ENCODE measurements at places on chromosomes 16 and 17. TPM values are rescaled to one million over a fixed set of nuclear protein-coding genes. Genes with fewer than 3 reads are reported as not detected.

GRCh38 chr17:81332914-81333528 is 37.9 kb upstream of the SLC38A10 start:
- no peak overlapping the region for H3K27ac ChIP-seq
- H3K27me3 ChIP-seq, result peaks cover 4% of the 10 kb centered on the region
- no peaks in the 10 kb centered on the region for H3K36me3 ChIP-seq
- no peak overlapping the region for H3K4me3 ChIP-seq
- peaks cover 37% of the 10 kb centered on the region for H3K4me1 ChIP-seq

DNA sequence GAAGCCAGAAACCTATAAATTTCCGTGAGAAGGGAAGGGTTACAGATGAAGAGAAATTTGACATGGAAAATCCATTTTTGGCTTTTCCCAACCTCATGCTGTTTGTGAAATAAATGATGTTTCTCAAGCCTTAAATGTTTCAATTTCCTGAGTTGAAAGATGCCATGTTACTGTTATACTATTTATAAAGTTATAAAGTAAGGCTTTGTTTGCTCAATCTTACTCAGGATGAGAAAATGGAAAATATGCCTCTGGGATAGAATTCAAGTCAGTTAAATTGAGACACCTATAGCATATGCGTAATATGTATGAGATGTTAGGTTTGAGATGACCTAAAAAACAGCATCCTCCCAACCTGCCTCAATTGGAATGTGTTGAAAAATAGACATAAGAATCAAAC is 19.9 kb upstream of the FAM20A start:
- no peak for DNase-seq
- no peaks in the 10 kb centered on the region for H3K36me3 ChIP-seq
- H3K27ac ChIP-seq, result no peak overlapping the region
- H3K27me3 ChIP-seq, result no peaks in the 10 kb centered on the region
- no peaks in the 10 kb centered on the region for H3K4me1 ChIP-seq
- no peak overlapping the region for H3K4me3 ChIP-seq

- peaks cover 38% of the 10 kb centered on the region for H3K4me1 ChIP-seq
- no peaks in the 10 kb centered on the region for H3K36me3 ChIP-seq
- H3K27me3 ChIP-seq, result peaks cover under 1% of the 10 kb centered on the region
- H3K27ac ChIP-seq, result peak overlapping the region; percentile 93
- no peak overlapping the region for H3K4me3 ChIP-seq
- DNase-seq, result no peak
These were observed 41.2 kb upstream of the NDRG4 start for GRCh38 chr16:58458606-58459343.

DNA sequence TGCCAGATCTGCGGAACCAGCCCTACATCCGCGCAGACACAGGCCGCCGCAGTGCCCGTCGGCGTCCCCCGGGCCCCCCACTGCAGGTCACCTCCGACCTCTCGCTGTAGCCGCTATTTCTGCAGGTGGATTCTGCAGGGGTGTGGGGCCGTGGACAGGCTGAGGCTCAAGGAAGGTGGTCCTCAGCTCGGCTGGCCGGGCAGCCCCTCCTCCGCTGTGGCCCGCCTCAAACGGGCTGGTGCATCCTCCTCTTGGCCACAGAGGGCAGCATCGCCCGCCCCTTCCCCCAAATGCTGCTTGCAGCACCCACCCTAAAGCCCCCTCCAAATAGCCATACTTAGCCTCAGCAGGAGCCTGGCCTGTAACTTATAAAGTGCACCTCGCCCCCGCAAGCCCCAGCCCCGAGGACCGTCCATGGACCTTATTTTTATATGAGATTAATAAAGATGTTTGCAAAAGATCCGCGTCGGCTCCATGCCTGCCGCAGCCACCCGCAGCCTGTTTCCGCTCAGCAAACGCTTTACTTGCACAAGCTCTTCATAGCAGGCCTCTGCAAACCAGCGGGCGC is 14.9 kb downstream of the SPATA32 start:
- peaks cover 22% of the 10 kb centered on the region for H3K36me3 ChIP-seq
- H3K4me1 ChIP-seq, result peaks cover 22% of the 10 kb centered on the region

DNA sequence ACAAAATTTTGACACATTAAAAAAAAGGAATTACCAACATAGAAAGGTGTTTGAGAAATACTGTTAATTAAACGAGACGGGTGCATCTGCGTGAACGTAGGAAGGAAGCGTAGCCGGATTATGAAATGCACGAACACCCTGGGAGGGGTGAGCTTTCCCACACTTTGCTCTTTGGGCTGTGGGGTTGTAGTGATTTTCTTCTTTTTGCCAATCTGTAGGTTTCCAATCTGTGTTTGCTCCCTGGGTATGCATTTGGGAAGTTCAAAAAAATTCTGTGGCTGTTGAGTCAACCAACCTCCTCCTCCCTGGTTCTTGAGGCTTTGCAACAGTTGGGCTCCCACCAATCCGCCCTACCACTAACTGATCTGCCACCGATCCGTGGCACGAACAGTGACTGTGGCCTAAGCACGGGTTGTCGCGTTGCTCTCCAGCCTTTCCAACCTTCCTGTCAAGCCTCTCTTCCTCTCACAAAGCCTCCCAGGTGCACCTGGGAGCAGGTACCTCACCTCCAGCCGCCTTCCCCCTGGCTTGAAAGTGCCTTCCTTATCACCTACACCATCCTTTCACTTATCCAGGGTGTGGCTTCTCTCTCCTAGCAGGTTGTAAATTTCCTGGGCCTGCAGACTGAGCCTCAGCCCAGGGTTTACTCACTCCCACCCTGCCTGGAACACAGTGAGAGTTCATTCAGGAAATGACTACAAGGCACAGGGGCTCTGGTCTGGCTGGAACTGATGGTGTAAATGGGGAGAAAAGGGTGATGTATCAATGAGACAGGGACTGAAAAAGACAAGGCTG is 16.6 kb downstream of the RTN4RL1 start:
- no peak for DNase-seq
- peaks cover 11% of the 10 kb centered on the region for H3K4me1 ChIP-seq
- H3K27ac ChIP-seq, result no peak overlapping the region
- no peak overlapping the region for H3K4me3 ChIP-seq
- no peaks in the 10 kb centered on the region for H3K27me3 ChIP-seq

DRC3 gene
- 1.7 TPM for total RNA-seq

All from left ventricle myocardium inferior (tissue), 1 donor.